Astrocyte (in vitro differentiated cells and primary cell): ENCODE measurements at places on chromosomes 6 and 20. TPM values are rescaled to one million over a fixed set of nuclear protein-coding genes. Genes with fewer than 3 reads are reported as not detected.

GRCh38 chr20:26216025-26216424, 519.4 kb upstream of the ZNF337 start:
- peak; percentile 32 for DNase-seq
- H3K4me1 ChIP-seq, result no peaks in the 10 kb centered on the region
- H3K4me3 ChIP-seq, result no peak overlapping the region
- H3K27me3 ChIP-seq, result no peaks in the 10 kb centered on the region

HLA-DRB1 gene
- total RNA-seq, result 0.93 and 1.5 TPM in 2 replicates

DNA sequence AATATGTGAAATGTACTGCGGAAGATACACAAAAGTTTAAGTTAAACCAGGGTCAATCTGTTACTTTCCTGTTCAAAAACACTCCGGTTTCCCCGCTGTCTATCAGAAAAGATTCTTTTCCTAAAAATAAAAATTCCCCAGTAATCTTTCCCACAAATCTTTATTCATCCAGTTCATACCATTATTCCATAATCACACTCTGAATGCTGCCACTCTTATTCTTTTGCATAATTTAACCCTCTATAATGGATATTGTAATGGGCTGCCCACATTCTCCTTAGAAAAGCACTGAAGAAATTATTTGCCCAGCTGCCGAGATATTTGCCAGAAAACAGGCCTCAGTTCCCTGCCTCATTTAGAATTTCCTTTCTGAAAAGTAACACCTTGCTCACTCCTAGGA, 68.6 kb downstream of the EPHA7 start:
- no peaks in the 10 kb centered on the region for H3K36me3 ChIP-seq
- H3K27me3 ChIP-seq, result no peaks in the 10 kb centered on the region
- DNase-seq, result no peak
- H3K4me3 ChIP-seq, result no peak overlapping the region

GRCh38 chr6:56091159-56091869, 156.1 kb downstream of the COL21A1 start:
- peaks cover 13% of the 10 kb centered on the region for H3K4me1 ChIP-seq
- no peak overlapping the region for H3K4me3 ChIP-seq
- no peaks in the 10 kb centered on the region for H3K36me3 ChIP-seq
- peak; percentile 95 for DNase-seq
- peak overlapping the region; percentile 92 for H3K27ac ChIP-seq

GRCh38 chr20:12040261-12040660, 122.6 kb downstream of the BTBD3 start:
- H3K27me3 ChIP-seq, result no peaks in the 10 kb centered on the region
- H3K27ac ChIP-seq, result no peak overlapping the region
- no peaks in the 10 kb centered on the region for H3K4me1 ChIP-seq
- H3K36me3 ChIP-seq, result no peaks in the 10 kb centered on the region
- no peak for DNase-seq

MEI4 gene
- 0.54 and 0.58 TPM in 2 replicates for total RNA-seq

- no peak for DNase-seq
- no peaks in the 10 kb centered on the region for H3K27me3 ChIP-seq
- no peaks in the 10 kb centered on the region for H3K36me3 ChIP-seq
- H3K4me1 ChIP-seq, result no peaks in the 10 kb centered on the region
- H3K27ac ChIP-seq, result no peak overlapping the region
Measured at GRCh38 chr6:114739656-114740055, 396.8 kb upstream of the HS3ST5 start.

- H3K27me3 ChIP-seq, result no peaks in the 10 kb centered on the region
- H3K27ac ChIP-seq, result no peak overlapping the region
- no peaks in the 10 kb centered on the region for H3K36me3 ChIP-seq
- no peak overlapping the region for H3K4me3 ChIP-seq
- DNase-seq, result no peak
Measured at GRCh38 chr20:29689411-29690225, 1567.8 kb upstream of the DEFB115 start.

C6orf15 gene
- 4.6 and 6.4 TPM in 2 replicates for total RNA-seq

DNA sequence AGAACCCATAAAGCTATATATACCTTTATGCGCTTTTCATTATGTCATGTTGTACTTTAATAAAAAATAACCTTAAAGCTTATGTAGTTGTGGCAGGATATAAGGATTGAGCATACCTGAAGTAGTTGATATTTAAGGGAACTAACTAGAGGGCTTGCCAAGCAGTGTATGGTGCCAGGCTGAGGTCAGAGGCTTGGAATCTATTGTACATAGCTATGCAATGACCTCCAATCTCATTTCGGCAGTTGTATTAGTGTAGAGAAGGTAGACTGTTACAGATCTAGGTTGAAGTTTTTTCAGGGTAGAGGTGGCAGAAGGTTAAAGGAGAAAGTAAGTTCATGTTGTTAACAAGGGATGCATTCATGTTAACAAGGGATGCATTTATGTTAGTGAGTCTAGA, 397.7 kb upstream of the HS3ST5 start:
- H3K4me3 ChIP-seq, result no peak overlapping the region
- H3K36me3 ChIP-seq, result no peaks in the 10 kb centered on the region
- H3K27ac ChIP-seq, result no peak overlapping the region
- no peaks in the 10 kb centered on the region for H3K27me3 ChIP-seq
- H3K4me1 ChIP-seq, result no peaks in the 10 kb centered on the region

SOX18 gene
- 0.52 and 0.60 TPM in 2 replicates for total RNA-seq

GRCh38 chr20:50285376-50286173, 94.9 kb downstream of the CEBPB start:
- peaks cover 36% of the 10 kb centered on the region for H3K4me1 ChIP-seq
- DNase-seq, result peak; percentile 55
- no peak overlapping the region for H3K4me3 ChIP-seq

ADA gene
- total RNA-seq, result 67.5 and 68.5 TPM in 2 replicates

HRH3 gene
- total RNA-seq, result 0.07 TPM in 1 of 2 replicates, not detected in the other

SEMG1 gene
- not detected in 2 replicates for total RNA-seq

BHLHE23 gene
- total RNA-seq, result not detected in 2 replicates

DNA sequence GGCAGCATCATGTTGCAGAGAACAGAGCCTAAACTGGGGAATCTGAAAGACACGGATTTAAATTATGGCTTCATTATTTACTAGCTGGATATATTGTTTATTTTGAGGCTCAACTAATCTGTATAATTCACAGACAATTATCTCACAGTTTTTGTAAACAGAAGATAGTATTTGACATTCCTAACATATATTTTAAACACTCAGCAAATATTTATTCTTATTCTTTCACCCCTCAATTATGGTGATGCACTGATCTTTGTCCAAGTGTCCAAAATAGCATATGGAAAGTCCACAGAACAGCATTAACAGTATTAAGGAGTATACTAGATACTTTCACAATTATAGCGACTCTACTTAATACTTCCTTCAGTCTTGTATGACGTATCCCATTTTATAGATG, 257.0 kb downstream of the ADGRG6 start:
- no peak overlapping the region for H3K4me3 ChIP-seq
- no peaks in the 10 kb centered on the region for H3K36me3 ChIP-seq
- DNase-seq, result no peak
- no peaks in the 10 kb centered on the region for H3K27me3 ChIP-seq
- H3K4me1 ChIP-seq, result no peaks in the 10 kb centered on the region
- no peak overlapping the region for H3K27ac ChIP-seq

VIP gene
- 0.36 and 0.45 TPM in 2 replicates for total RNA-seq

- peaks cover 3% of the 10 kb centered on the region for H3K36me3 ChIP-seq
- no peak overlapping the region for H3K27ac ChIP-seq
- H3K4me1 ChIP-seq, result peaks cover 18% of the 10 kb centered on the region
- H3K4me3 ChIP-seq, result no peak overlapping the region
Measured at GRCh38 chr6:155142168-155143028, 121.4 kb upstream of the CLDN20 start.

GRCh38 chr6:121485359-121485811, 49.9 kb downstream of the GJA1 start:
- H3K4me1 ChIP-seq, result no peaks in the 10 kb centered on the region
- no peak overlapping the region for H3K4me3 ChIP-seq
- no peaks in the 10 kb centered on the region for H3K36me3 ChIP-seq
- H3K27me3 ChIP-seq, result no peaks in the 10 kb centered on the region
- H3K27ac ChIP-seq, result no peak overlapping the region

- no peak for DNase-seq
- no peaks in the 10 kb centered on the region for H3K4me1 ChIP-seq
- H3K36me3 ChIP-seq, result no peaks in the 10 kb centered on the region
- H3K4me3 ChIP-seq, result no peak overlapping the region
- no peak overlapping the region for H3K27ac ChIP-seq
- H3K27me3 ChIP-seq, result no peaks in the 10 kb centered on the region
Measured at GRCh38 chr20:6614836-6615235, 152.7 kb upstream of the BMP2 start.

DNA sequence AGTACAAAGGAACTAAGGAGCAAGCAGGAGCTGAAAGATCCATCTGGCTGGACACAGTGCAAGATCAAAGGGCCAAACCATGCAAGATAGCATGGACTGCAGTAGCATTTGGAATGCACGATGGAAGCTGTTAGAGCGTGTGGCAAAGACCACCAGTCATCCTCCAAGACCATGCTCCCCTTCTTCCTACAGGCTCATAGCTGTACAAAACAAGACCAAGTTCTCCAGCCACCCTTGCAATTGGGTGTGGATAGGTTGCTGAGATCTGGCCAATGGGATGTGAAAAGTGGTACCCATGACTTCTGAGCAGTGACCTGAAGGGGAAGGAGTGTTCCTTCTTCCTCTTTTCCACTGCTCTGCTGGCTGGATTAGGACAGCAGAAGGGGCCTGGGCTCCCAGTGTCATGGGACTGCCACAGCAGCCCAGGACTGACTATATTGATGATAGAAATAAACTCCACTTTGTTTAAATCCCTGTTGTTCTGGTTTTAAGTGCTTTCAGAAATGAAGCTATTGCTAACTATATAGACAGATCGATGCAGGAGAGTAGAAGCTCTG, 64.9 kb downstream of the SLC22A23 start:
- peaks cover 32% of the 10 kb centered on the region for H3K4me1 ChIP-seq
- no peaks in the 10 kb centered on the region for H3K27me3 ChIP-seq
- H3K4me3 ChIP-seq, result no peak overlapping the region
- no peaks in the 10 kb centered on the region for H3K36me3 ChIP-seq

DNA sequence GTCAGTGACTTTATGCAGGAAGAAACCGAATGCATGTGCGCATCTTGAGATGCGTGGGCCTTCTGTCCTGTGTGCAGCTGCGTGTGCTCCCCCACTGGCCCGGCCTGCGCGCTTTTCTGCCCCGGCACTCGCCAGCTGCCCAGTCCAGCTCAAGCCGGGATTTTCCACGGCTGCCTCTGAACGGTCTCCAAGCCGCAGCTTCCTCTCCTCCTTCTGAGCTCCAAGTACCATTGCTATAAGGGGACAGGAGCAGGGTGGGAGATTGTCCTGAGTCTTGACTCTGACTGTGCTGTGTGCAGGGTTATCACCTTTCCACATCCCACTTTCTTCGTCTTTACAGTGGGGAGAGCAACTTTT, 302.8 kb downstream of the THBS2 start:
- no peaks in the 10 kb centered on the region for H3K4me1 ChIP-seq
- H3K27me3 ChIP-seq, result peaks cover 6% of the 10 kb centered on the region
- no peak for DNase-seq
- H3K36me3 ChIP-seq, result no peaks in the 10 kb centered on the region
- H3K4me3 ChIP-seq, result no peak overlapping the region
- no peak overlapping the region for H3K27ac ChIP-seq

APCDD1L gene
- 16.4 and 23.3 TPM in 2 replicates for total RNA-seq

DNA sequence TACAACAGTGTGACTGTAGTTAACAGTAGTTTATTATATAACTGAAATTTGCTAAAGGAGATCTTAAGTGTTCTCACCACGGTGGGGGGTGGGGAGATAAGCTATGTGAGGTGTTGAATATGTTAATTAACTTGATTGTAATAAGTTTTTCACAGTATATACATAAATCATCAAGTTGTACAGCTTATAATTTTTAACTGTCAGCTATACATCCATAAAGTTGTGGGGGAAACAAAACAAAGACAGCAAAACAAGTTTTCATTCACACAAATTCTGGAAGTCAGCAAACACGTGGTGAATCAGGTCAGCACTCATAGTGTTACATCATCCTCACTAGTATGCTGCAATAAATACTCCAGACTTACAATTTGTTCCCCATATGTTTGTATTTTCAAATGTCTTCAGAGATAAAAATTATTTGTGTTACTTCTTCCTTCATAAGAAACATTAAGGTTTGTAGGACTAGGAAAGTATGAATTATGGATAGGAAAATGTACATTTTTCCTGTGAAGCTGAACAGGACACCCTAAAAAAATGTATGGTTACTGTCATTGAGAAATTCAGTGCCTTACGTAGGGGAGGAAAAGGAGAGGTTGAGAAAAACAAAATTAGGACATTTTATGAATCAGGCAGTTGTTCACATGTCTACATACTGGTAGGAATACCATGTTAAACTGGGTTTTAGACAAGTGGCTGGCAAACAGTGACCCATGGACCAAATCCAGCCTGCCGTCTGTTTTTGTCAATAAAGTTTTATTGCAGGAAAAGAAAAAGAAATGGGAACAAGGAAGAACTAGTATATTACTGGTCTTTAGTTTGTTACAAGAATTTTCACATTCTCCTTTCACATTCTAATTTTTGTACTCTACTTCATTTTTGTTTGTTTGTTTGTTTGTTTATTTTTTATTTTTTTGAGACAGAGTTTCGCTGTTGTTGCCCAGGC, 6.0 kb downstream of the SUMO4 start:
- H3K27me3 ChIP-seq, result no peaks in the 10 kb centered on the region
- no peak overlapping the region for H3K4me3 ChIP-seq
- H3K36me3 ChIP-seq, result peaks cover 40% of the 10 kb centered on the region
- H3K27ac ChIP-seq, result no peak overlapping the region
- no peak for DNase-seq

GRCh38 chr6:103516336-103516735, 1343.4 kb downstream of the HACE1 start:
- DNase-seq, result no peak
- no peaks in the 10 kb centered on the region for H3K36me3 ChIP-seq

DEFB124 gene
- total RNA-seq, result not detected in 2 replicates

DNA sequence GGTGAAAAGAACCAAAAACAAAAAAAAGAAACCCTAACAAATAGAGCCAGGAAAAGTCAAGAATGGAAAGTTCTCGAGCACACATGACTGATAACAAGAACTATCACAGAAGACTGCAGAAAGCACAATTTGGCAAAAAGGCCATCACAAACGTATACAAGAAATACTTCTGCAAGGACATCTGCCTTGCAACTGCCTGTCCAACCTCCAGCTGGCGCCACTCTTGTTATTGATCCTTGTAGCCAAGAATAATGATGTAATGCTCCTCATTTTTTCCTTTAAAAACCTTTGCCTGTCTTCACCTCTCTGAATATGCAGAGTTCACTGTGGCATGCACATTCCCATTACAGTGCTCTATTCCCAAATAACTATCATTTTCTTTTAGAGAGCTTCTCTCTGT, 87.9 kb upstream of the BMP5 start:
- H3K36me3 ChIP-seq, result no peaks in the 10 kb centered on the region
- H3K27me3 ChIP-seq, result no peaks in the 10 kb centered on the region
- no peak overlapping the region for H3K27ac ChIP-seq
- DNase-seq, result no peak

HLA-DQB1 gene
- 3.7 and 4.1 TPM in 2 replicates for total RNA-seq
